ENCODE measurements at places on chromosomes 6 and 20.

GRCh38 chr20:50027611-50028105 lies 44.9 kb downstream of the SNAI1 start:
- DNase-seq = peak; percentile 64

DNA sequence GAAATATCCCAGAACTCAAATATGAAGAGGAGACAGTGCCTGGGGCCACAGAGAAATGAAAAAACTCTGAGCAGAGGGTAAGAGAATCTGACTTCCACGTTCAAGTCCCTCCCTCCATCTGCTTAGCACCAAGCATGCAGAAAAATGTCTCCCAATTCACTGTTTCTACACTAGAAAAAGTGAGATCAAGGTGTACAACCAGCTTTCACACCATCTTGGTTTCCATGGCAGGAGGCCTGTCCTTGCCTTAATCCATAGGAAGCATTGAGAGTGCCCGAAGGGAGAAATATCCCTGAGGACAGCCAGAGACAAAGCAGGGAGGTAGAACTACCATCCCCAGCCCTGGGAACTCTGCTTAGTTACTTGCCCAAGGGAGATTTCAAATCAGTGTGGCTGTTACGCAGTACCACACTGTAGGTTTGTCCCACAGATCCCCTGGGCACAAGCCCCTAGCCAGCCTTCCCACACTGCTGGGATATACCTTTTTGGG lies 82.9 kb downstream of the SCML4 start:
- no peak for DNase-seq

DNA sequence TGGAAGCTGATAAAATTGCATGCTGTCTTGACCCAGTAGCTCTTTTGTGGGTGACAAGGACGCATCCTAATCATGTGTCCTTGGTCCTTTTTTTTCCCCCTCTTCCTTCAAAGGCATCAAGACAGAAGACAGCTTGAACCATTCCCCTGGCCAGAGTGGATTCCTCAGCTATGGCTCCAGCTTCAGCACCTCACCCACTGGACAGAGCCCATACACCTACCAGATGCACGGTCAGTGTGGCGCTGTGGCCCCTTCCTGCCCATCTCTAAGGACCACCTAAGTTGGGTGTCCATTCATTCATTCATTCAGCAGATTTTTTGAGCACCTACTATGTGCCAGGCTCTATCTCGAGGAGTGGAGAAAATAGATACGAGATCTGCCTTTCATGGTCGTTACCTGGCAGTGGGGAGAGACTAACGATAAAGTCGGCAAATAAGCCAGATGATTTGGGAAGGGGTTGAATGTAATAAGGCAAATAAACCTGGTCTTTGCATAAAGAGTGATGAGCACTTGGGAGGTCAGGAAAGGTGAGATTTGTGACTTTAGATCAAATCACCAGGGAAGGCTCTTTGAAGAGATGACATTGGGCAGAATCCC lies 121.5 kb downstream of the EYA2 start:
- DNase-seq = no peak

DNA sequence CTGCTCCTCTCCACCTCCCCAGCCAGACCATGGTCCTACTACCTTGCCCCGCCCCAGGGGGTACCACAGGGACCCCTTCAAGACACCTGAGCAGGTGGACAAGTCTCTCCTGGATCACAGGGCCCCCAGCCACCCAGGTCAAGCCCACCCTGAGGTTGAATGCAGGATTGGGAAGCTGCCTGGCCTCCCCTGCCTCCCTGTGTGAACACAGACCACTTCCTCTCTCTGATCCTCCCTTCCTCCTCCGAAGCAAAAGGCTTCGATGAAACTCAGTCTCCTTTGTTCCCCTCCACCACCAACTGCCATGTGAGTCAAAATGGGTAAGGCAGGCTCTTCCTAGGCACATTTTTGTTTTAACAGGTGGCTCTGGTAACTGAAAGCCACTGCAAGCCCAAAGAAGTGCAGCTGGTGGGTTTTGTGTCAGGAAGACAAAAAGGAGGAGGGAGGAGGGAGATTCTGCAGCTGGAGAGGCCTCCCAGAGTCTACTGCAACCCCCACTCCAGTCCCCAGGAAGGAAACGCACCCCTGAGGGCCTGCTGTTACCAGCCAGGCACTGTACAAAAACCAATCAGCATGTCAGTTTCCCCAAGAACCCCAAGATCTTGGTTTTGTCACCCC lies 5.4 kb downstream of the ADA start:
- no peak for DNase-seq

DNA sequence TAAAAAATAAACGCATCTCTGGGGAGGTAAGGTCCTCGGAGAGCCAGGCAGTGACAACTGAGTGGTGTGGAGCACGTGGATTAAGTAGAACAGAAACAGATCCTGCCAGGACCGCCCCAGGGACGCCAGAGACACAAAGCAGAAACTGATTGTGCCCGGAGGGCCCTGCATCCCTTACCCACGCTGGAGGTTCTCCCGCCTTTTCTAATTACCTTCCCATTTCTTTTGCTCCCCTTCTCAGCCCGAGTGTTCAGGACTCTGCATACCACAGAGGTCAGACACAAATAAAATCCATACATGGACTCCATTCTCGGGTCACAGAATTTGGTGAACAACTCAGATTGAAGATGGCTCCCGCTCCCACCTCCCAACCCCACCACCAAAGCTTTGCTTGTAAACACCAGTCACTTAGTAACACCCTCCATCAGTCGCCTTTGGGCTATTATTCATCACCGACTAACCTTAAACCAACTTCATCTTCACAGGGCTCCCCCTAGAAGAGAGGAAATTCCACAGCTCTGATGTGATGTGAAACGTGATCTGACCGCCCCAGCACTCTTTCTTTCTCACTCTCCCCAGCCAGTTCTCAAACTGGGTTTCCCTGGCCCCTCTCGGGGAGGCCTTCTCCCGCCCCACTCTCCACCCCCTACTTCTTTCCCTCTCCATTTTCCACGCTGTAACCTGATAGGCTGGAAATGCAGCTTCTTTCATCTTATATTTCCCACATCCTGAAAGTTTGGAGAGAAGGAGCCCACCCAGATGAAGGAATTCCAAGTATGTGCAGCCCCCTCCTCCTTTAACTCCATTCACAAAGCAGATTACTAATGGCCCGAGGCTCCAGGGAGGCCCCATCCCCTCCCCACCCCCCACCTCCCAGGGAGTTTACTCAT lies 32.5 kb upstream of the PIM1 start:
- DNase-seq = peak; percentile 88

DNA sequence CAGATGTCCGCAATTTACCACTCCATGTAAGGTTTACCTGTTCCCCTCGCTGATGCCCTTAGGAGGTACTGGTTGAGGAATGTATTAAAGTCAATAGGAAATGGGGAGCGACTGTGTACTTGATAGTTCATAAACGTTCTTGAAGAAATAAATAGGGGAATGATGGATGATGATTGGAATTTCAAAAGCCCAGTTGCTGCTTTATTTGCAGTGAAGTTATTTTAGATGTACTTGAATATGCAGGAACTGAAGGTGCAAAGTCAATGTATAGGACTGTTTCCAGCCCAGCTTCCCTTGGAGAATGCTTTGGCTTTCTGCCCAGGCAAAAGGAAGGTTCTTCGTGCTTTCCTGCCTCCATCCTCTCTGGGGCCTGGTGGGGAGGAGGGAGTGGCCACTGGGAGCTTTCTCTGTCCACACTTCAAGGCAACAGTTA lies 19.8 kb downstream of the ADGRF5 start:
- DNase-seq = no peak

- no peak for DNase-seq
Measured at GRCh38 chr6:16739329-16739801, 21.9 kb downstream of the ATXN1 start.

GRCh38 chr6:43712579-43712978 lies 25.0 kb upstream of the MRPS18A start:
- no peak for DNase-seq

All from muscle of back (tissue), 13 donors.